ENCODE measurements at places on chromosomes 7 and 10.

GRCh38 chr10:1178506-1178905, 122.3 kb downstream of the WDR37 start:
- no peak for DNase-seq

DNA sequence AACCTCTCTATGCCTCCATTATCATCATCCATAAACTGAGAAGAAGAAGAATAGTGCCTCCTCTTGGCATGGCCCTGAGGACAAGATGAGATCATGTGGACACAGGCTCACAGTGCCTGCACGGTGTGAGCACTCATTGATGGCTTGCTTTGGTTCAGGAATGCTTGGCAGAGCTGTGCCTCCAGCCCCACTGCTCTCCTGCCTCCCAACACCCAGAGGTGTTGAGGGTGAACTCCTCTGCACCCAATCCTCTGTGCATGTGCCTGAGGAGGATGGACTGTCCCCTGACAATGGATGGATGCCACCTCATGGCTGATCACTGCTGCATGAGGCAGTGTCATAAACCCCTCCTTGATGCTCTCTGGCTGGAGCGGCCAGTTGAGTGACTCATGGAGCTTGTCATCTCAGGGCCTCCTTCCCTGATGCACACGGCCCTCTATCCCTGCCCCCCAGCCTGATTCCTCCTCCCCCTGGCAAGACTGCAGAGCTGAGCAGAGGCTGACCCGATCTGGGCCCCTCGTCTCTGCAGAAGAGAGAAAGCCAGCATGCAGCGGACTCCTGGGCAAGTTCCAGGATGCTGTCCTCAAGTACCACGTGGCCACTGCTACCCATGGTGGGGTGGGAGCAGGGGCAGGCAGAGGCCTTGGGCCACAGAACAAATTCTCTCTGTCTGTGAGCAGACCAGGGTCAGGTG, 136.3 kb downstream of the KCNMA1 start:
- peak; percentile 36 for DNase-seq

- DNase-seq: no peak
These were observed 118.6 kb downstream of the SH3PXD2A start for GRCh38 chr10:103736763-103737162.

- DNase-seq: no peak
These were observed 33.0 kb downstream of the MINDY4 start for GRCh38 chr7:30804078-30804661.

- no peak for DNase-seq
These were observed 1.5 kb downstream of the RET start for GRCh38 chr10:43078175-43078985.

DNA sequence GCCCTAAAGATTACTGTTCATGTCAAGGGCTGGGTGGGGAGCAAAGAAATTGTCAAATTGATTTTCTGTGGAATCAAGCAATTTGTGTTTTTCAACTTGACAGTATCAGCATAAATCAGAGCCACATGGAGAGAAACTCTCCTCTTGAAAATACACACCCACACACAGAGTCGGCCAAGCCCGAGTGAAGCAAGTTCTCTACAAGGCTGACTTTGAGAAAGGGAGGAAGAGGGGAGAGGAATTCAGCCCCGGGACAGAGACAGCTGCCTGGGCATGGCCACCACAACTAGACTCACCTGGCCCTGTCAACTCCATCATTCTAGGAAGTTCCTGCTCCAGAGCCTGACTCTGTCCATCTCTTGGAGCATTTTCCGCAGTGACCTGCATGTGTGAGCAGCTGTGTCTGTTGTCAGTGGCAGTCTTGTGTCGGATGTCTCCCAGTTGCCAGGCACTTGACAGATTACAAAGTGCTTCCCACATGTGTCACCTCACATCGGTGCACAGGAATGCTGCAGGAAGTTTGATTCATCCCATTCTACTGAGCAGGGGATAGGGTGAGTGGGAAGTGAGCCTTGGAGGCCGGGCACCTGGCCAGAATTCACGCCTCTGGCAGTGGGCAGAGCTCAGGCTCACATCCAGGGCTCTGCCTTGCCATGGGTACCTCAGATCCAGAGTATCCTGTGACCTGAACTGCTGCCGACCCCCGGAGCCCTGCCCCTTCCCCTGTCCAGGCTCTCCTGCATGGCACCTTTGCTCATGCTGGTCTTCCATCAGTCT, 37.9 kb downstream of the ADAM12 start:
- DNase-seq: no peak

DNA sequence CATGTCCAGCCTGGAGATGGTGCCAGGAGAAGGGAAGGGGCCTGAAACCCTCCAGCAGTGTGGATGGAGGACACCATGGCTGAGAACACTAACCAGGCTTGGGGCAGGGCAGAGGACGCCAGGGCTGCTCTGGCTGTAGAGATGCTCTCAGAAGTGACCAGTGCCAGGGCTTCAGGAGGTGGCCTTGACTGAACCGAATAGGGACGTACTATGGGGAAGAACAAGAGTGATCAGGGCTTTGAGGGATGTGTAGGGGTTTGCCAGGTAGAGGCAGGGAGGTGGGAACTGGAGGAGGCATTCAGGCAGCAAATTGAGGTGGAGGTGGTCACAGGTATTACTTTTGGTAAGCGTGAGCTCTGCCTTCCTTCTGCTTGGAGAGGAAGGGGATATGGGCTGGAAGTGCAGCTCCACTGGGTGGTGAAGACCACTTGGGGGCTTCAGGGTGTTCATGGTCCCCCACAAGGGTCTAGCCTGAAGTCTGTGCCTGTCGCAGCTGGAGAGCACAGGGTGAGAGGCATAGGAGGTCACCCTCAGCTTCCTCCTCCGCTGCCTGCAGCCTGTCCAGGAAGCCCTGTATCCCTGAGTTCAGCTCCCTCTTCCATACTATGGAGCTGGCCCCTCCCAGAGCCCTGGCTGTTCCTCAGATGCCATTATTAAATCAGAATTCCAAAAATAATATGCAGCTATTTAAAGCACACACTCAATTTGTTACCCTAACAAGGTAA, 27.8 kb downstream of the ADCY1 start:
- no peak for DNase-seq

DNA sequence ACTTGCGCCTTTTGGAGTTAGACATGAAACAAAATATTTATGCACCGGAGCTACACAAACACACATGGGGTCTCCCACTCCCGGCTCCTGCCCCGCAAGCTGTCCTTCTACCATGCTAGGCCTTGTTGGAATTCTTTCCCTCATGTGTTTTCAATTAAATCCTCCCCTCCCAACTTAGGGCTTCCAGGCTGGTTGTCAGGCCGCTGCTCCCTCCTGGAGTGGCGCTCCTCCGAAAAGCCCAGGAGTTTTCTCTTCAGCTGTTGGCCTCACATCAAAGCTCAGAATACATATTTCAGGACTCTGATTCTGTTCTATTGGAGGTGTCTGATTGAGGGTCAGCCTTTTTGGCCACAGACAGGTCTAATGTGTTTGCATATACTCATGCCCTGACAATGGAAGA, 113.3 kb downstream of the FANK1 start:
- DNase-seq: no peak

GRCh38 chr10:71087622-71088021, 124.7 kb upstream of the UNC5B start:
- DNase-seq: no peak

DNA sequence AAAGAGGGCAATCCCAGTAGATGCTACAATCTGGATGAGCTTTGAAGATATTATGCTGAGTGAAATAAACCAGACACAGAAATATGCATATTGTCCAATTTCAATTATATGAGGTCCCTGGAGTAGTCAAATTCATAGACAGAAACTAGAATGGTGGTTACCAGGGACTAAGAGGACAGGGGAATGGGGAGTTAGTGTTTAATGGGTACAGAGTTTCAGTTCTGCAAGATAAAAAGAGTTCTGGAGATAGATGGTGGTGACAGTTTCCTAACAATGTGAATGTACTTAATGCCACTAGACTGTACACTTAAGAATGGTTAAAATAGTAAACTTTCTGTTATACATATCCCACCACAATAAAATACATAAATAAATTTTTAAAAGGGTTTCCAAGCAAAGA, 236.6 kb downstream of the ELMO1 start:
- DNase-seq: no peak

DNA sequence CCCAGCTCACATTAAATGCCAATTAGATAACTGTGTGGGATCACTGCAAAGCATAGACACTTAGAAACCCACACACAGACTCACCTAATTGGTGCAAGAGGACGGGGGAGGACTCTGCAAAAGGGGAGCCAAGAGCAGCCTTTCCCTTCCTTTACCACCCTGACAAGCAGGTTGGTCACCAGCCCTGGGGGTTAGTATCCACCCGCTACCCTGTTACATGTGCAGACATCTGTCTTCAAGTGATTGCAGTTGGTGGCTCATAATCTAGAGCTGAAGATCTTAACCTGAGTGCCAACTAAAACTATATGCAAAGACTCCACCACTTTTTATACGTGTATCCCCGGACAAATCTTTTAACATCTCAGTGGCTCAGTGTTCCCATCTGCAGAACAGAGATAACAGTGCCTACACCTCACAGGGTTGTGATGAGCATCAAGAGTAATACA, 56.9 kb downstream of the SORBS1 start:
- DNase-seq: no peak

DNA sequence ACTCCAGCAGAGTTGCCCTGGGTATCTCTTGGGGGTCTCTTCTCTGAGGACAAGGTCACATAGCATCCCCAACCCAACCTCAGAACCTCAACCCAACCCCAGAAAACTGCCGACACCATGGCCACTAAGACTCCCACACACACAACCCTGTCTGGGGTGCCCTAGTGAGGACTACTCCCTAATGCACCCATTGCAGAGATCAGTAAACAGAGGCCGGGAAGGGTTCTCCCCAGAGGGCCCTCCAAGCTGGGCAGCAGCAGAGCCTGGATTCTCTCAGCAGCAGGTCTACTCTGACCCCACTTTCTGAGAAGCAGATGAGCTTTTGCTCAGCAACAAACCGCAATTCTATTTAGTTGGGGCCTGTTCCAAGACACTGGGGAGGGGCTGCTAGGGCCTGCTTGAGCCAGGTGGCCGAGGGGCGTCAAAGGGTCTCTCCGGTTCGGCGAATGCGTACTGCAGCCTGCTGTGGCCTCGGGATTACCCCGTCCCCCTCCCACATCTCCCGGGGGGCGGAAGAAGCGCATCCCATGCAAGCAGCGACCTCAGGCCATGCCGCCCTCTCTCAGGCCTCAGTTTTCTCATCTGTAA, 828 bp downstream of the OGDHL start:
- no peak for DNase-seq

- no peak for DNase-seq
These were observed 172.3 kb downstream of the RAPGEF5 start for GRCh38 chr7:22184549-22185199.

DNA sequence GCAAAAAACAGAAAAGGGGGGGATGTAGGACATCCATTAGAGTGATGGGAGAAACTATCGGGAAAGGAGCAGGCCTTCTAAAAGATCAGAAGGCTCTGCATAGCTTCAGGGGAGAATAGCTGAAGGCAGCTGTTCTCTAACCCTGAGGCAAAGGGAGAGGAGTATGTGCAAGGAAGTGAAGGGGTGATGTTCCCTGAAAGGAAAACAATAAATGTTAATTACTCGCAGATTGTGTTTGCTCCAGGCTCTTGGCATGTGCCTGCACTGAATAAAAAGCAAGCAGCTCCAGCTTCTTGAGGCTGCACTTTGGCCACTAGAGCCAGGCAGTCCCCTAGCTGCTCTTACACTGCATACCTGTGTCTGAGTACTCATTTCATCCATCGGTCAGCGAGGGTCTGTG, 14.4 kb upstream of the STARD3NL start:
- DNase-seq: no peak

DNA sequence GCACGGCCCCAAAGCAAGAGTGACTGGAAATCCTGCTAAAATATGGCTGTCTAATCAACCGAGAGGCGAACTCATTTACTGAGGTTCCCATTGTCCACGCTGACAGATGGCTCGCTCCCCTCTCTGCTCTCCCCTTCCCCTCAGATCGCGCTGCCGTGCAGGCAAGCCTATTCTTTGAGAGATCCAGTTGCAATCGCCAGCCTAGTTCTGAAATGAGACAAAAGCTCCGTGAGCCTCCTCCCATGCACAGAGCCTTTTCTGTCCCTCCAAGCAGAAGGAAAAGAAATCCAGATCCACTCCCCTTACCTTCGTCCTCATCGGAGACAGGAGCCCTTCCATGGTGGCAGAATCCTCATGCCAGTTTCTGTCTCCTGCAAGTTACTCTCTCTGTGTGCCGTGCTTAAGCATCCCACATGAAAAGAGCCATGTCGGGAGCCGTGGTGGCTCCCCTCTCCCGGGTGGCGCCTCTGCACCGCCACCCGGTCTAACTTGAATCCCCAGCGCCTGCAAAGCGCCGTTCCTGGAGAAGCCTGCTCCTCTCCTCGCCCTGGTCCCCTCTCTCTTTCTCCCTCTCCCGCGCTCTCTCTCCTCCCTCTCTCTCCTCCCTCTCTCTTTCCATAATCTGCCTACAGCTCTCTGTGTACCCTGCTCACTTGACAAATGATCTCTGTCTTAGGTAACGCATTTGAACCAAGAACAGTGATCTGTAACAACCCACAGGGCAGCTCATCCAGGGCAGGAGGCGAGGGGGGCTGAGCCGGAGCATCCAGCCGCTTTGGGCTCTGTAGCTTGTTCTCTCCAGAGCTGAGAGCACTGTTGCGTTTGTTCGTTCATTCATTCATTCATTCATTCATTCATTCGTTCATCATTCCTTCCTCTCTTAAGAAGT, 156.8 kb downstream of the FRMD4A start:
- DNase-seq: no peak

DNA sequence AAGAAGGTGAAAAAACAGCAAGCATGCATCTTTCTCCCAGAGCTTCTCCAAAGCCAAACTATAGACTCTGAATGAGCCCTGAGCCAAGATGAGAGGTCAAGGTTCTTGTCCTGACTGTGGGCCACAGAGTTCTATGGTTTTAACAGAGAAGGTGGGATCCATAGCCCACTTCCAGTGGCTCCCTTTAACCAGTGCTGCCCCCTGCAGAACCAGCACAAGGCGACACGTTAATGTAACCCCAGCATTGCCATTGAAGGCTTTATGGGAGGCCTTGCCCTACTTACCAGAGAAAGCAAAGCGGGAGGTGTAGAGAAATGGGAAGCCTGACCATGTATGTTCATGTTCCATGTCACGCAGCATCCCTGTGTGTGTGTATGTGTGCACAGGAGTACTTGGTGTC, 243.6 kb downstream of the PRPF18 start:
- DNase-seq: no peak

DNA sequence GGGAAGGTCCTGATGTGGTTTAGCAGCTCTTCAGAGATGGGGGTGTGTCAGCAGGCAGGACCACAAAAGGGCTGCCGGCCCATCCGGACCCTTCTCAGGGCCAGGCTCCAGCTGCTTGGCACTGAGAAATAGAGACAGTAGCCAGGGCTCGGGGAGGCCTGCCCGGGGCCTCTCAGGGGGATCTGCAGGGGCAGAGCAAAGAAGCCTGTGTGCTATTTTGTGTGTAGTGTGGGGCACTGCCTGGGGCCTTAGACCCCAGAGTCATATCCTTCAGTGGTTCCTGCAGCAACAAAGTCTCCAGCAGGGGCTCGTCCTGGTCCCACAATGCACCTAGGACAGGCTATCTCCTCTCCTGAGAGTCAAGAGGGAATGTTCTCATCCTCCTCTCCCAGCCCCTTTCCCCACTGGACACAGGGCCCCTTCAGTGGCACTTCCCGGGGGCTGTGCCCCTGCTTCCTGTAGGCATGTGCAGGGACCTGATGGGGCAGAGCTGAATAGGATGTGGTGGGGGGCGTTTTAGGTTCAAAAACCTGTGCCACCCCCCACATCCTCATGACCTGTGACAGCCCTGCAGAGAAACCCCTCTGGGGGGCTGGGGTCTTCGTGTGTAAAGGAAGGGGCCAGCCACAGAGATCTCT, 159.5 kb upstream of the RHEB start:
- no peak for DNase-seq

GRCh38 chr10:129501652-129502436, 34.8 kb downstream of the MGMT start:
- no peak for DNase-seq

- no peak for DNase-seq
These were observed 47.4 kb downstream of the FHIP2A start for GRCh38 chr10:114868870-114869519.

GRCh38 chr7:70795948-70796347, 336.0 kb upstream of the GALNT17 start:
- DNase-seq: no peak
